ENCODE measurements at places on chromosomes 12 and 14.

GRCh38 chr12:132774646-132775275, 13.1 kb upstream of the ANKLE2 start:
- DNase-seq = no peak

DNA sequence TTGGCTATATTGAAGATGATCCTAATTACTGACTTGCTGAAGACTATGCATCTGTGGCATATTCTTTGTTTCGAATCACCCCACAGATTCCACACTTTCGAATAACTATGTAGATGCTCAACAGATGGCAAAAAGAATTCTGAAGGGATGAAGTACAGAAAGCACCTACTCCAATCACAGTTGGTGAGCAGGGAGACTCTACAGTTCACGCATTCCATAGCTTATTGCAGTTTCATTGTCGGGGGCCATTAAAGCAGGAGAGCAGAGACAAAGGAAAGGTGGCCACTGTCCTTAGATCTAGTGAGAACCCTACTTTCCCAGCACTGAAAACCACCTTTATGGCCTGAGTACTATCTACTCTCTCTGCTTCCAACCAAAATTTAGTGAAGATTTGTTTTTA, 191.9 kb downstream of the STXBP6 start:
- DNase-seq = no peak

DNA sequence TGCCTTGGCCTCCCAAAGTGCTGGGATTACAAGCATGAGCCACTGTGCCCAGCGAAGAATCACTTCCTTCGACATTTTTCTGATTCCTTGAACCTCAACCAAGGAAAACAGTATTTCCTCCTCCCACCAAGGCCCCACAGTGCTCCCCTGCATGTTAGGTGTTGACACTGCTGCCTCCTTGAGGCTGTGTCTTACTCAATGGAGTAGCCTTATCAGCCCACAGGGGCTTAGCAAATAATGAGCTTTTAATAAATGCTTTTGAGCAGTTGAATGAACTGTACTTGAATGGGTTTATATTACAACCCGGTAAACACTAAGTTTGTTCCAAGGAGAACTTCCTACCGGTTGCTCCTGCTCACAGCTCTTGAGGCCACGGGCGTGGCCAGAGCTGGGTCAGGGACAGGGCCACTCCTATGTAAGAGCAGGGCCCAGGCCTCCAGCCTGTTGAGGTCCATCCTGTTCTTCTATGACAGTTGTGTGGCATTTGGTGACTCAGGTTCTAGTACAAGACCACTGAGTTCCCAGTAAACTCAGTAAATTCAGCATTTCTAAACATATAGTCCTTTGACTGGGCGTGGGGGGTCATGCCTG, 36.8 kb upstream of the TUBA1A start:
- DNase-seq = no peak

DNA sequence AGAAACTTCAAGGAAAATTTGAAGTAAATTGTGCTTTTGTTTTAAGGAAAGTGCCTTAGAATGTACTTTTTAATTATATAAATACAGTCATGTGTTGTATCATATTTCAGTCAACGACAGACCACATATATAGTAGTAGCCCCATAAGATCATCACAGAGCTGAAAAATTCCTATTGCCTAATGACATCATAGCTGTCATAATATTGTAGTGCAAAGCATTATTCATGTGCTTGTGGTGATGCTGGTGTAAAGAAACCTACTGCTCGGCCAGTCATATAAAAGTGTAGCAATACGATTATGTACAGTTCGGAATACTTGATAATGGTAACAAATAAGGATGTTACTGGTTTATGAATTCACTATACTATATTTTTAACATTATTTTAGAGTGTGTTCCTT, 198.9 kb upstream of the SLC16A7 start:
- DNase-seq = no peak

DNA sequence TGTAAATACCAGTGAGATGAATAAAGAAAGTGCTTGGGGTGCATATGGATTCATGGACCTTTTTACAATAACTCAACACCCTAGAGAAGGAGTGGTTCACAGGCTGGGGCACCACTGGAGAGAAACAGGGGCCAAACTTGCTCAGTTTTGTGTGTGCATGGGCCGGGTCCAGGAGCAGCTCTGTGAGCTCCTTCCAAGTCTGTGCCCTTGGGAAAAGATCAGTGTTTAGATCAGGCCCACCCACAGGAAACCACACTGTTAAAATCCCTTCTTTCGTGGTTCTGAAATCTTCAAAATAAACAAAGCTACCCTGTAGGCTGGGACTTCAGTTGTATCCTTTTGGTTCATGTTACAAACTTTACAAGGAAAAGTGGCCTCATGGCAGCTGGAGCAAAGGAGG, 156.1 kb upstream of the TMEM260 start:
- no peak for DNase-seq

GRCh38 chr12:586318-587071, 76.8 kb downstream of the NINJ2 start:
- no peak for DNase-seq

Measured in ecto neural progenitor cell (in vitro differentiated cells).